Left renal cortex interstitium (tissue), 4 donors: ENCODE measurements at places on chromosomes 3 and 15.

- no peak for DNase-seq
Observed at GRCh38 chr3:98565237-98565643, 28.2 kb downstream of the CPOX start.

DNA sequence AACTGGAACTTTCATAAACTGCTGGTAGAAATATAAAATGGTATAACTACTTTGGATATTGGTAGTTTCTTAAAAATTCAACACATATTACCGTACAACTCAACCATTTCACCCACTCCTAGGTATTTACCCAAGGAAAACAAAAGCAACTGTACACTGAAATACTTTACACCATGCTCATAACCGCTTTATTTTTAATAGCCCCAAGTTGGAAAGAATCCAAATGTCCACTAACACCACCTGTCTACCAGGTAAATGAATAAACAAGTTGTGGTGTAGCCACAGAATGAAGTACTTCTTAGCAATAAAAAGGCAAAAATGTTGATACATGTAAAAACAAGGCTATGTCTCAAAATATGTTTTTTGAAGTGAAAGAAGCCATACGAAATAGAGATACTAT lies 215.9 kb upstream of the PEX5L start:
- DNase-seq = no peak

DNA sequence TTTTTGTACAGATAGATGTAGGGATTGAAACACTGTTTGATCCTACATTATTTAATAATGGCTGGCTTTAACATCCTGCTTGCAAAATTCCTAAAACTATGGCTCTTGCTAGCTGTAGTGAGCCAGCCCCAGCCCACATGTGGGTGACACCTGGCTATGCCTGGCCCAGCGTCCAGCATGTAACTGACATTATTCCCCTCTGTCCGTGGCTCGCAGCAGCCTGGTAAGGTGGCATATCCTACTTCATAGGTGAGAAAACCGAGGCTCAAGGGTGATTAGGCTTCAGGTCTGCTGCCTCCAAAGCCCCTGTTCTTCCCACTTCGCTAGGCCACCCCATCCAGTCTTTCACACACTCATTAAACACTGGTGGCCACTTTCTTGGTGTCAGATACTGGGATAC lies 1.6 kb downstream of the CALML4 start:
- no peak for DNase-seq

- DNase-seq = no peak
Observed at GRCh38 chr15:77818484-77819047, 185.9 kb upstream of the LINGO1 start.

GRCh38 chr3:106428565-106428994 lies 559.8 kb upstream of the CBLB start:
- no peak for DNase-seq

DNA sequence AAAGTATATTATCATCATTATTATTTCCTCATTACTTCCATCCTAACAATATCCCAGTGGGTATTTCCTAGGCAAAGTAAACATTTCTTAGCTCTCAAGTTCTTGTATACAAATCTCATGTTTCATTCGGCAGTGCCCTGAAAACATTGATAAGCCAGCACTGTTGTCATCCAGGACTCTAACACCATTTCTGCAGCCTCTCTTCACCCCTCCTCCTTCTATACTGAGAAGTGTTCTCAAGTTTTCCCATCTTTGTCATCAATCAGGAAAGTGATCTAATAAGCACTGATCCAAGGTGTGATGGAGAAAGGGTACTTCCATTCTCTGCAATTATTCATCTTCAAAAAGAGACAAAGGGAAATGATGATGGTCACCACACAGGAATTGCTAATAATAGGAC lies 168.4 kb upstream of the CCDC54 start:
- DNase-seq = no peak

DNA sequence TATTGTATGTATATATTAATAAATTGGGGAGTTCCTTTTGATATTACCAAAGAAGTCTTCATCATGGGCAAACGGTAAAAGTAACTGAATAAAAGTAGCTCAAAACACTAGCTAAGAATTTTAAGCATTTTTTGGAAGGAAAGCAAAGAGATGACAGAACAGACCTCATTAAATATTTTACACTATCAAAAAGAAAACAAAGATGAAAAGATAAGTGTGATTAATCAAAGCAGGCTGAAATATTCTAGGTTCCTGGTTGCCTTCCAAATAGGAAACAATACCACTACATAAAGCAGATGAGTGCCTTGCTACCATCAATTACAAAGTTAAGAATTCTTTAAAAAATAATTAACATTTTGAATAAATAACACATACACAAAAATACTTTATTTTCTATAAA lies 3.6 kb downstream of the NKIRAS1 start:
- no peak for DNase-seq

DNA sequence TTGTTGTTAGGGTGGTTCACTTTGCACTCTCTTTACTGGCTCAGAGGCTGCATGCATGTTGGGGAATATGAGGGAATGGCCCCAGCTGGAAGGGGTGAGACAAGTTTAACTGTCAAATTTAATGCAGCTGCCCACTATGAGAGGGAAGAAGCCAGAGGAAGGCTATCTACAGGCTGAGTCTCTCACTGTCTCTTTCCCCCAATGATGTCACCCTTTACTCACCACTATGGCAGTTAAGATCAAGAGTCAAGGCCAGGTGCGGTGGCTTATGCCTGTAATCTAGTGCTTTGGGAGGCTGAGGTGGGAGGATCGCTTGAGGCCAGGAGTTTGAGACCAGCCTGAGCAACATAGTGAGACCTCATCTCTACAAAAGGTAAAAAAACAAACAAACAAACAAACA lies 12.2 kb upstream of the RBMS3 start:
- DNase-seq = no peak

DNA sequence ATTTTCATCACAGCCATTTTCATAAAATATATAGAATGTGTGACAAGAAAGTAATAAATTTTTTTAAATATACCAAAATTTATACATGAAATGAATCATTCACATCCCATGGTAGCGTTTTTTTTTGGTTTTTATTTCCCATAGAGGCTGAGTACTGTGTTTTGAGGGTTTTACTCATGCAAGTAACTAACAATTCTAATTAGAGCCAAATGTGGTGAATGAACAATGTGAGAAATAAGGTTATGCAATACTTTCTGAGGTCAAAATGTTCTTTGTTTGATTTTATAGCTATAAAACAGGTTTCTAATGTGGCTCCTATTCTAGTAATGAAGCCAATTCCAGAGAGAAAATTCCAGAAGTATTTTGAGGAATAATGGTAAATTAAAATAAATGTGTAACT lies 386.8 kb downstream of the TBC1D5 start:
- DNase-seq = no peak

- DNase-seq = no peak
Observed at GRCh38 chr3:47884603-47885002, 81.7 kb downstream of the DHX30 start.

DNA sequence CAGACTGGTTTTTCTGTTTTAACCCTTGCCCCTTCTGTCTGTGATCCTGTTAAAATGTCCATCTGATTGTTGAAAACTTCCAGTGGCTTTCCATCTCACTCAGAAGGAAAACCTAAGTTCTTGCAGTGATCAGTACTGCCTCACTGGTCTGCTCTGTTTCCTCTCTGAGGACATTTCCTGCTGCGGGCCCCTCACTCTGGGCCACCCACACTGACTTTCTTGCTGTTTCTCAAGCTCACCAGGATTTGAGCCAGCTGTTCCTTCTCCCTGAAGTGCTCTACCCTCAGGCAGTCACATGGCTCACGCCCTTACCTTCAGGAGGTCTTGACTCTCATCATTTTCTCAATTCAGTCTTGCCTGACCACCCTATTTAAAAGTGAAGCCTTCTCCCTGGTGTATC lies 1.8 kb downstream of the GRK7 start:
- DNase-seq = peak; percentile 29

DNA sequence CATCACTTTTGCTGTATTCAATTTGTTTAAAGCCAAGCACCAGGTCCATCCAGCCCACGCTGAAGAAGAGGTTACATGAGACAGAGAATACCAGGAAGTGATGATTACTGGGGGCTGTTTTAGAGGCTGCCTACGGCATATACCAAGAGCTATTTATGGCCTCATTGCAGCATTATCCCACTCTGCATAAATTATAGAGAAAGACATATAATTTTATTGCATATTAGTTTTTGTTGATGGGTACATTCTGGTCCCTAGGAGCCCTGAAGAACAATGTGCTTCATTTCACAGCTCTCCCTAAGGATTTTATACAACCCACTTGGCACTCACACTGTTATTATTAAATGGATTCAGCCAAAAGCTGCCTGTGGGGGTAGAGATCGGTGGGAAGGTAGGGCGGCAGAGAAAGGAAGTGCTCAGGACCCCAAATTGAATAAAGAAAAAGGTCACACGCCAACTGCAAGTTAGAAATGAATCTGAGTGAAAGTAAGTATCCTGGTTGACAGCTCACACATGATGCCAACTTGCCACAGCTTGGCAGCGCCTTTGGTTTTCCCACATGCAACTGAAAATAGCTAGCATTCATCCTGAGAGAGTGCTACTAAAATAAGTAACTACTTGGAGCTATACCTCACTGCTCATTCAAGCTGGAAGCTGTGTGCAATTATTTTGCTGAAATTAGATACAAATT lies 73.7 kb downstream of the CCNL1 start:
- no peak for DNase-seq

DNA sequence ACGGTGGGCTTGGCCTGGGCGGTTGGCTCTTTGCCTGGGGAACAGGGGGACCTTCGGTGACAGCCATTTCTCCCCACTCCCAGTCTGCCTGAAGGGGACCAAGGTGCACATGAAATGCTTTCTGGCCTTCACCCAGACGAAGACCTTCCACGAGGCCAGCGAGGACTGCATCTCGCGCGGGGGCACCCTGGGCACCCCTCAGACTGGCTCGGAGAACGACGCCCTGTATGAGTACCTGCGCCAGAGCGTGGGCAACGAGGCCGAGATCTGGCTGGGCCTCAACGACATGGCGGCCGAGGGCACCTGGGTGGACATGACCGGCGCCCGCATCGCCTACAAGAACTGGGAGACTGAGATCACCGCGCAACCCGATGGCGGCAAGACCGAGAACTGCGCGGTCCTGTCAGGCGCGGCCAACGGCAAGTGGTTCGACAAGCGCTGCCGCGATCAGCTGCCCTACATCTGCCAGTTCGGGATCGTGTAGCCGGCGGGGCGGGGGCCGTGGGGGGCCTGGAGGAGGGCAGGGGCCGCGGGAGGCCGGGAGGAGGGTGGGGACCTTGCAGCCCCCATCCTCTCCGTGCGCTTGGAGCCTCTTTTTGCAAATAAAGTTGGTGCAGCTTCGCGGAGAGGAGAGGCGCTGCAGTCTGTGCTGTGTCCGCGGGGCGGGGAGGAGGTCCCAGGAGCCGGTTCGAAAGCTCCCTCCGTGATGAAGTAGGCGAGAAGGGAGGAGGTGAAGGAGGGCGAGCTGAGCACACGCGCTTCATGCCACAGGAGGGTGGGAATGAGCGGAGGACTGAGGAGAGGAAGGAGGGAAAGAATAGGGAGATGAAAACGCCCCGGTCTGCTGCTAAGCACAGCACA lies 9.6 kb downstream of the CLEC3B start:
- DNase-seq = no peak

GRCh38 chr3:106206613-106207012 lies 337.8 kb upstream of the CBLB start:
- DNase-seq = no peak

GRCh38 chr15:67479781-67480505 lies 41.0 kb upstream of the C15orf61 start:
- DNase-seq = no peak

DNA sequence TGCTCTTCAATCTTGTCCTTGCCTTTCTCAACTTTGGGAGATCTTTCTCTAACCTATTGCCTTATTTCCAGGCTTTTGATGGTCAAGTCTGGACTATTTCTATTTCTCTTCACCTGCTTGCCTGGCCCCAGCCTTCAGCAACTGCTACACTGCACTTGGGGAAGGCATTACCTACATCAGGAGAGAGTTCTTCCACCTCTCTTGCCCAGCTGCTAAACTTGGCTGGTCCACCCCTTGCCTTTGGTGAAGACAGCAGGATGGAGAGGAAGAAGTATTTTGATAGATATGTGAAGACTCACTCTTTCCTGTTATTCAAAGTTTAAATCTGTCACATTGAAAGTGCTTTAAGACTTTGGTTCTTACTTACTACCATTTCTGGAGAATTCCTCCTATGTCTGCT lies 574.8 kb downstream of the ZPLD1 start:
- no peak for DNase-seq

DNA sequence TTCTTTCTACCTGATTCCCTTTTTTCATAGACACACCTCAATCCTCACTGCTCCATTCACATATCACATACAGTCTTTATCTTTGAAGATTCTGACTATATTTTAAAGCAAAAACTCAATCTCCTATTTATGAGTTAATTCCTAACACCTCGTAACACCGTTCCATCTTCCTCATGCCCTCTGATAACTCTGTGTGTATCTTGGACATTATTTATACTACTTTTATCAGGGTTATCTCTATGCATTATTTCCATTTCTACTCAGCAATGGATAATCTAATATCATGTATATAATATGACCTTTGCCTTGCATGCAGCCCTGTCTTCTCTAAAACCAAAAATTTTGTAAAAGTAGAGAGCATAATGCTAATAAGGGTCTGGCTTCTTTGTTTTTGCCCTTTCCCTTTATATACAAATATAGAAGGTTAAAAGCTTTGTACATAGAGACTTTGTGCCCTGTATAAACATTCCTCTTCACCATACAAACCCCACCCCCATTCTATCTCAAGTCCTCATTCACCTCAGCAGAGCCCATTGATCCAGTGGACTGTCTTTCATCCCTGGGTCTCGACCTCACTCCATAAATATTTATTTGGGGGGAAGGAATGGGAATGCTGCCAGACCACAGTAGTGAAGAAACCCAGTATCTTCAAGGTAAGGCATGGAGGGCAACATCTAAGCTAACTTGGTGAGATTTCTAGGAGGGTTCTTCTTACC lies 21.8 kb downstream of the TRIM42 start:
- no peak for DNase-seq

GRCh38 chr3:69994919-69995318 lies 4.6 kb upstream of the SAMMSON start:
- DNase-seq = no peak

DNA sequence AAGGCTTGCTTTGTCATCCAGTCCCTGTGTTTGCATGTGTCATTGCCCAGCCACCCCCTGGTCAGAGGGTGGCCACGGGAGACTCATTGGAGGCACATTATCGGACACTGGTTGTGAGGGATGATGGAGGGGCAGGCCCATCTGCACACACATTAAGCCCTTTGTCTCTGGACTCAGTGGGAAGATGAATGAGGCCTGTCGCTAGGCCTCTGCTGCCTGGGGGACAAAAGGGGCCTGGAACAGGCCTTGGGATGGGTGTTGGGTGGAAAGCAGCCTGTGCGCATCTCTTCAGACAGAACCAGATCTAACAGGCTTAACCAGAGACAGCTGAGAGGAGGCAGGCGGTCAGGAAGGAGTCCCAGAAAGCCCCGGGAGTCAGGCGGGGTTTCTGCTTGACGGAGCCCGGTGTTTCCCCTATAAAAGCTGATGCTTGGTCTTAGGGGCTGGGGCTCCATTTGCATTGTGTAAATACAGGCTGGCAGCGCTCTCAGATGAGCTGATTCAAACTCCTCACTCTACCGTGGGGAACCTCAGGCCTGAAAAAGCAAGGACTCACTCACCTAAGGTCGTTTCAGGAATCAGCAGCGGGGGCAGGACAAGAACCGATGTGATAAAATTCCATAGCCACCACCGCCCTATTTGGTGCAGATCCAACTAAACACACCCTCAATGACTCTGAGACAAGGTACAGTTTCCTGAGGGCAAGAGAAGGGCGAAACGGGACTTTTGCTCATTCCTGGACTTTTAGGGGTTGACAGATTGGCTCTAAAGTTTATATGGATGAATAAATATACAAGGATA lies 17.1 kb upstream of the SKIC8 start:
- no peak for DNase-seq
